ENCODE measurements at places on chromosomes 1 and 21.

DNA sequence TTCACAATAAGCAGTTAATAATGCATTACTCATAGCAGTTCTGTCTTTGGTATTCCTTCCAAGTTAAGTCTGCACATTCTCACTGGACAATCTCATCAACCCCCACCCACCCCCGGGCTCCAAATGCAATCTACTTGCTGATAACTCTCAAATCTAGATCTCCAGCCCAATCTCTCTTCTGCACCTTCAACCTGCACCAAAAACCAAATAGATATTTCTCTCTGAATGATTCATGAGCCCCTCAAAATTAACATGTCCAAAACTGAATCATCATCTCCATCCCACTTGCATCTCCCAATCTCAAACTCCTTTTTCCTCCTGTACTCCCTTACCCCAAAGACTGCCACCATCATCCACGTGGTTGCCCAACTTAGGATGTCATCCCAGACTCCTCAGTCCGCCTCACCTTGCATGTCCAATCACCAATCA is 2.7 kb downstream of the DOCK7 start:
- DNase-seq = no peak

DNA sequence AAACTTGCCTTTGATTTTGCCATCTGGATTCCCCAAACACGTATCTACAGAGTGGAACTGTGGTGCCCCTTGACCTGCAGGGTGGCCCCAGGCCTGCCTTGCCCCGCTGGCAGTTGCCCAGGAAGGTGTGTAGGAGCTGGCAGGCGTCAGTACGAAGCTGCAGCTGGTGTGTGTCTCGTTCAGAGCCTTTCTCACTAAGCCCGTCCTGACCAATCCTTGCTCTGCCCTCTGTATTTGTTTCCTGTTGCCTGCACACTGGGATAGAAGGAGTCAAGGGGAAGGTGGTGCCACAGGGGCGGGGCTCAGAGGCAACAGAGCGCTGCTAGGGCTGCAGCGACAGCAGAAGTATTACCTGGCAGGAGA is 5.2 kb upstream of the VSIG8 start:
- DNase-seq = no peak

- no peak for DNase-seq
Measured at GRCh38 chr1:244054924-244055263, 3.8 kb downstream of the ZBTB18 start.

- no peak for DNase-seq
Measured at GRCh38 chr1:183871142-183871541, 66.2 kb downstream of the RGL1 start.

DNA sequence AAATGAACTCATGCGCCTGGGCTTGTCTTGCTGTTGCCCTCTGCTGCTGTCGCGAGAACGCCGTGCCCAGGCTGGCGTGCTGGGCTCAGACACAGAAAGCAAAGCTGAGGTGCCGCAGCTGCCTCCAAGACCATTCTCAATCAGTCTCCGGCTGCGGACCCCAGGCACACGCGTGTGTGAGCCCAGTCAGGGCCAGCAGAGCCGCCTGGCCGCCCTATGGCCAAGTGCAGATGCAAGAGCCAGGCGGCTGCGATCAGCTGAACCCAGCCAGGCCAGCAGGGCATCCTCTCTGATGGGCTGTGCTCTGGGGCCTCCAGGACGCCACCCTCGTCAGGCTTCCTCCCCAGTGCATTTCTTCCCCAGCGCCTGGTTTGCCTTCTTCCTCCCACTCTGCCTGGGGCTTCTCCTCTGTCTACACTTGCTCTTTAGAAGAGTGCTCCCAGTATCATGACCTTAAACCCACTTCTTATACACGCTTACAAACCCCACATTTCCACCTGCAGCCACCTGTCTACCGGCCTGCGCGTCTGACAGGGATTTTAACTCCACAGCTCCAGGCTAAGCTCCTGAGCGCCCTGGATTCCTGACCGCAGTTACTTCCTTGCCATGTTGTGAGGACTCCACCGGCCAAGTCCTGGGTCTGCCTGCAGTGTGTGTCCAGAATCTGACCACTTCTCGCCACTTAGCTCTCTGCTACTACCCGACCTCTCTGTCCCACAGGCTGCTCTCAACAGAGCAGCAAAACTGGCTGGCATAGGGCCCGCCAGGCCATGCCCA is 21.7 kb upstream of the LRRC47 start:
- no peak for DNase-seq

GRCh38 chr1:183227422-183228346 is 41.6 kb downstream of the LAMC2 start:
- no peak for DNase-seq

GRCh38 chr1:3368711-3369445 is 85.6 kb upstream of the ARHGEF16 start:
- DNase-seq = no peak

GRCh38 chr1:180462102-180462501 is 40.3 kb downstream of the ACBD6 start:
- DNase-seq = no peak

- no peak for DNase-seq
Measured at GRCh38 chr1:201164645-201165044, 10.4 kb upstream of the TMEM9 start.

GRCh38 chr1:192518700-192519099 is 56.9 kb upstream of the RGS1 start:
- no peak for DNase-seq

GRCh38 chr1:104121271-104121670 is 371.6 kb downstream of the AMY1C start:
- DNase-seq = no peak

DNA sequence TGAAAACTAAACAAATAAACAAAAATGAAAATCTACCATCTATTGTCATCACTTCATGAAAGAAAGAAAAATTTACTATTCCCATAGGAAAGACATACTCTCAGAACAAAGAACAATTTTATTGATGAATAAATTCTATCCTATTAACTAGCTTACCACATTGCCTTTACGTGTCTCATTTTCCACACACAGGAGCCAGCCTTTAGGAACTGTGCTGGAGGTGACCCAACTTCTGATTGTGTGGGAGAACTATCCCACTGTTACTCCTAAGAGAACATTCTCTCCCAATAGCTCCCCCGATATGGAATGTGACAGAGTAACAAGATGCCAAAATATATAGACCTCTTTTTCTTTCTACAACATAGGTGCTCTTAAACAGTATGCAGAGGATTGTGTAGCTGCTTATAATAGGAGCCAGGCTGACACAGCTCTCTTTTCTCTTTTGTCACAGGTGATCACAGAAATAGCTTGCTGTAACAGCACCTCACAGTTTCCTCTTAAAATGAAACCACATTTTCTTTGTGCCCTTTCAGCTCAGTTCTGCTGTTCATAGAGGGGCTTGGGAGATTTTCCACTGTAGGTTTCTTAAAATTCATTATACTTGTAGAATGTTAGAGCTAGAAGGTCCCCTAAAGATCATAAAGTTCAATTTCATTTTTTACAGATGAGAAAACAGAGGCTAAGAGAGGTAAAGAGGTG is 35.5 kb downstream of the C21orf91 start:
- DNase-seq = no peak

- DNase-seq = no peak
Measured at GRCh38 chr1:54340878-54341277, 65.3 kb downstream of the SSBP3 start.

- no peak for DNase-seq
Measured at GRCh38 chr1:117499071-117499470, 106.8 kb upstream of the TENT5C start.

DNA sequence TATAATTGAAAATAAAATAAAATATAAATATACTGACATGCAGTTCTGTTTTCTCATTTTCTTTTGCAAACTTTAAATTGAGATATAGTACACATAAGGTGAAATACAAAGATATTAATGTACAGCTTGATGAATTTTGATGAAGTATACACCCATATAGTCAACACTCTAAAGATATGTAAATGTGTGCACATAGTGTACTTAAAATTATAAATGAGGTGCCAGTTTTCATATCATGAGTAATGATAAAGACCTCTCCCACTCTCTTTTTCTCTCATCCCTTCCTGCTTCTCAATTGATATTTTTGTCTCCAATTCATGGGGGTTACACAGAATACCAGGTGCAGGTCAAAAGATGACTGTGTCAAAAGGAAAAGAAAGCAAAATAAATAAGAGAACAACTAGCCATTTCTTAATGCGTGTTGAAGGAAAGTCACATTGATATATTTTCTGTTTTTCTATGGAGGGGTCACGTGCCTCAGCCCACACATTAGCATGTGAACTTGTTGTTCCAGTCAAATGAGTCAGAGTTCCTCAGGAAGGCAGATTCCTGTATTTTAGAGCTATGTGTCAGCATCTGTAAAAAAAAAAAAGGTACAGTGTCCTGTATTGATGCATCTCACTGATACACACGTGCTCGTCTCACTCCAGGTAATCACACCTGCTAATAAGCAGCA is 64.3 kb upstream of the HOOK1 start:
- DNase-seq = no peak

- no peak for DNase-seq
Measured at GRCh38 chr1:189752461-189752995, 725.1 kb downstream of the BRINP3 start.

- no peak for DNase-seq
Measured at GRCh38 chr1:1578371-1578940, 3.8 kb upstream of the SSU72 start.

DNA sequence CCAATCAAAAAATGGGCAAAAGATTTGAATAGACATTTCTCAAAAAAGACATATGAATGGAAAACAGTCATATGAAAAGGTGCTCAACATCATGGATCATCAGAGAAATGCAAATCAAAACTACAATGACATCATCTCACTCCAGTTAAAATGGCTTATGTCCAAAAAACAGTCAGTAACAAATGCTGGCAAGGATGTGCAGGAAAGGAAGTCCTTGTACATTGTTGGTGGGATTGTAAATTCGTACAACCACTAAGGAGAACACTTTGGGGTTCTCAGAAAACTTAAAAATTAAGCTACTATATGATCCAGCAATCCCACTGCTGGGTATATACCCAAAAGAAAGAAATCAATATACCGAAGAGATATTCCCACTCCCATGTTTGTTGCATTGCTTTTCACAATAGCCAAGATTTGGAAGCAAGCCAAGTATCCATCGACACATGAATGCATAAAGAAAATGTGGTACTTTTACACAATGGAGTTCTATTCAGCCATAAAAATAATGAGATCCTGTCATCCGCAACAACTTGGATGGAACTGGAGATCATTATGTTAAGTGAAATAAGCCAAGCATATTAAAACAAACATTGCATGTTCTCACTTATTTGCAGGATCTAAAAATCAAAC is 17.9 kb downstream of the GBP5 start:
- no peak for DNase-seq

DNA sequence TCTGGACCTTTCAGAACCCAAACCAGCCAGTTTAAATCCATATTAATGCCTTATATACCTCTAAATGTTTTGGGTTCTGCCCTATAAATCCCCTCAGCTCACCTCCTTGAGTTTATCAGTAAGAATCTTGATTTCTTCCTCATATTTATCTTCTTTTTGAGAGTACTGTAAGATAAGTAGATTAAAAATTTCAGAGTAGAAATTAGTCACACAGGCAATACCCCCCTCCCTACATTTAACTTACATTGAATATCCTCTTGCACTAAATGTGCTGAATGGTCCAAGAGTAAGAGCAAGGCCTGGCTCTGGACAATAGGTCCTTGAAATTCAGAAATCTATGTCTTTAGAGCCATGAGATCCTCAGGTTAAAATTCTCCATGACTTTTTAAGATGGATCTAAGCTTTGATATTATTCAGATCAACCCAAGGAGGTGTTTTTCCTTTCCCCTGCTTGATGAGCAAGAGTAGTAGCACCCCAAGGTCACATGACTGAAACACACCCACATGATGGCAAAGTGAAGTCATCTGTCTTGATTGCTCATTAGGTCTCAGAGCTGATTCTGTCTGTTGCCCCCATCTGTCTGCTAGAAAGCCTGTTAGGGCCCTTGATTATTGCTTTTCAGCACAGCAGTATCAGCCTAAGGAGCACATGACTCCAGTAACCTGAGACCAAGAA is 15.8 kb upstream of the NUP210L start:
- peak; percentile 46 for DNase-seq

GRCh38 chr1:65629788-65630187 is 162.9 kb upstream of the PDE4B start:
- DNase-seq = no peak

GRCh38 chr1:155125511-155125945 is 2.1 kb upstream of the EFNA1 start:
- DNase-seq = no peak

- no peak for DNase-seq
Measured at GRCh38 chr1:164969253-164969652, 387.3 kb downstream of the LMX1A start.

DNA sequence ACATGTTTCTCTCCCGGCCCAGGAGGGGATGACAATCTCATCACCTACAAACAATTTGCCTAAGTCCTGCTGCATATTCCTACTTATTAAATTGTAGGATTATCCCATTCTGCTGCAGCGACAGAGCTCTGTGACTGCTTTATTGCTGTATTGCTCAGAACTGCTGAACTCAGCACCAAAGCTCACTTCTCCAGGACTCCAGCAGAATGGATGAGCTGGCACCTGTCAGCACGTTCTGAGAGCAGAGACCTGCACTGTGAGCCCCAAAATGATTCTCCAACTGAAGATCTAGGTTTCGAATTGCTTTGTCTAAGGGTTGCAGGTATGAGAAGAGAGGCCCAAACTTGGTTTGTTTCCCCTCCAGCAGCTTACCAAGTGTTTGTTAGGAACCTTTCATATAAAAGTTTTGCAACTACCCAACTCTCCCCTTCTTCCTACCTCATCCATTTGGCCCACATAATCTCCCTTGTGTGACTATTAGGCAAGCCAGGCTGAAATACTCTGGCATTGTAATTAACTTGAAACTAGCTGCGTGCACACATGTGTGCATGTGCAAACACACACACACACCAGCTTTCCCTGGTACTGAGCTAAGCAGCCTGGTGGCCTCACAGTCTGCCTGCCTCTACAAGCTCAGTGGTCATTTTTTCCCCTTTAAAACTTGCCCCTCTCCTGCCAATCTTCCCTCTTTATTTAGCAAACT is 161.4 kb upstream of the CAMK1G start:
- no peak for DNase-seq

- DNase-seq = no peak
Measured at GRCh38 chr1:110443451-110443850, 7.5 kb upstream of the PROK1 start.

- DNase-seq = no peak
Measured at GRCh38 chr21:46265736-46266525, 19.5 kb downstream of the MCM3AP start.

GRCh38 chr1:94875794-94876193 is 51.1 kb downstream of the CNN3 start:
- no peak for DNase-seq

DNA sequence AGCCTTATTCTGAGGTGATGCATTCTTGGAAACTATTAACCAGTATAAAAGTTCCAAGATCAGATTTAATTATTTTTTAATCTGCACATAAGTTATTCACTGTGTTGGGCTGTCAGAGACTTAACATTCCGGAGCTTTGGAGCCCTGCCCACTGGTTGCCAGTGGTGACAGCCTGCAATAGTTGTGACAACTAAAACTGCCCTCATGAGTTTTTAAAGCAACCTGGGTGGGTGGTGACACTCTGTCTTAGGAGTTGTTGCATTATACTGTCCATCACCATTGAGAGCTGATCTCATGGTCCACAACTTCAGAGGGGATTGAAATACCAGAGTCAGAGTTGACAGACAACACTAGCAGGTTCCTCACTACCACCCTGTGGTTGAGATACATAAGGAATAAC is 653.9 kb upstream of the USP24 start:
- no peak for DNase-seq

Data from hematopoietic multipotent progenitor cell treated with erythropoietin and hydrocortisone succinate and interleukin-3 and kit ligand, for 15 days (in vitro differentiated cells).